T1000 (cell line): ENCODE measurements at places on chromosomes 4 and X.

DNA sequence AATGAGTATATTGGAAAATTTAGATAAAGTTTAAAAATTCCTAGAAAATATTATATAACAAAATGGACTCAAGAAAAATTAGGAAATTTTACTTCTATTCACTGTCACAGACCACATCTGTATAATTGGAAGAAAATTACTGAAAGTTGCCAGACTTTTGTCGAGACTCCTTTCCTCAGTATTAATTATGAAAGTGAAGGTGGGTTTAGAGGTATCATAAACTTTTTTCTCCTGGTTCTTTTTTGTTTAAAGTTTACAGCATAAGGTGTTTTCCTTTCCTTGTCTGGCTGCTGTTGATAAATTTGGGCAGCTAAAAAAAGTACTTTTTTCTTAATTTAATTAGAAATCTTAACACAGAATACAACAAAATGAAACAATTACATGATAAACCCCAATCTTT, 6.7 kb upstream of the TEX13D start:
- no peak for DNase-seq

- DNase-seq = no peak
Observed at GRCh38 chr4:186952709-186953108, 229.1 kb upstream of the FAT1 start.

DNA sequence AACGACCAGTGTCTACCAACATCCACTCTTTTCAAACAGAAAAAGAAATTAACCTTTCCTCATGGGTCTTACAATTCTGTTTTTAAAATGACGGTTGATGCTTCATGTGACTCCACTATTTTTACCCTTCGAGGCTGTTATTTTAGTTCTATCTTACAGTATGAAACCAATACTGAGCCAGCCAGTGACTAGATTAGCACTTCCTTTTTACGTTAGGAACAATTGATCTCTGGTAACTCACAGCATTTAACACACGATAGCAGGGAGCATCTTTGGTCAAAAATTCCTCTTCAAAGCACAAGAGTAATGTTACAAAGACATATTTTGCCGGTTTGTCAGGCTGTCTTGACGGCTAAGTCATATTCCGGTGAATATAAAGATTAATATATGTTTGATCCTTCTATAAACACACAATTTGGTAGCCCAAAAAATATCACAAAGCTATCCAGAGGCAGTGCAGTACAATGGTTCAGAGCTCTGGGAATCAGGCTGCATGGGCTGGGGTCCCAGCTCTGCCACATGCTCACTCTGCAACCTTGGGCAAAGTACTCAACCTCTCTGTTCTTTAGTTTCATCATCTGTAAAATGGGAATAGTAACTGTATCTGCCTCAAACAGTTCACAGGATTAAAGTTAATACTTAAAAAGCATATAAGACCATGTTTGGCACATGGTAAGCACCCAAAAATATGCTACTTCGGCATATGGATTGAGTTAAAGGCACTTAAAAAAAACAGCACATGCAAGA, 62.9 kb upstream of the TXK start:
- DNase-seq = no peak

DNA sequence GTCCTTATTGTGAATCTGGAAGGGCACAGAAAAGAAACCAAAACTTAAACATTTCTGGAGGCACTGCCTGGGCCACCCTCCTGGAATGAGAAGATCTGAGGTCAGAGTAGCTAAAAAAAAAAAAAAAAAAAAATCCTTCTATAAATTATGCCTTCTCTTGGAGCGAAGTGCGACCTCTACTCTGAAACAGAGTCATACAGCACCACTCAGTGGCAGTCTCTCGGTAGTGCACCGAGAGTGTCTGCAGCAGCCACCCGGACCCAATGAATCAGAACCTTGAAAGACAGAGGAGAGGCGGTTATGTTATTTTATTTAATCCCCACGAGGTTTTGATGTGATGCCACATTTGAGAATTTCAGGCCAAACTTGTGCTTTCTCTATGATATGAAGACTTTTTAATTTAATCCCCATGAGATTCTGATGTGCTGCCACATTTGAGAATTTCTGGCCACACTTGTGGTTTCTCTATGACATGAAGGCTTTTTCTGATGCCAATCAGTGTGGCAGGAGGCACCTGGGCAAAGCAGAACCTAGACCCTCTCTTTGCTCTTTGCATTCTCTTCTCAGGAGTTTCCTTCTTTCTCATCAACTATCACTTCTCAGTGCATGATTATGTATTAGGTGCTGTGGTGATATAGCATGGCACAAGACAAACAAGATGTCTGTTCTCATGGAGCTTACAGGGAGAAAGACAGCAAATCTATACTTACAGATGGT, 5.6 kb upstream of the CT47C1 start:
- no peak for DNase-seq

DNA sequence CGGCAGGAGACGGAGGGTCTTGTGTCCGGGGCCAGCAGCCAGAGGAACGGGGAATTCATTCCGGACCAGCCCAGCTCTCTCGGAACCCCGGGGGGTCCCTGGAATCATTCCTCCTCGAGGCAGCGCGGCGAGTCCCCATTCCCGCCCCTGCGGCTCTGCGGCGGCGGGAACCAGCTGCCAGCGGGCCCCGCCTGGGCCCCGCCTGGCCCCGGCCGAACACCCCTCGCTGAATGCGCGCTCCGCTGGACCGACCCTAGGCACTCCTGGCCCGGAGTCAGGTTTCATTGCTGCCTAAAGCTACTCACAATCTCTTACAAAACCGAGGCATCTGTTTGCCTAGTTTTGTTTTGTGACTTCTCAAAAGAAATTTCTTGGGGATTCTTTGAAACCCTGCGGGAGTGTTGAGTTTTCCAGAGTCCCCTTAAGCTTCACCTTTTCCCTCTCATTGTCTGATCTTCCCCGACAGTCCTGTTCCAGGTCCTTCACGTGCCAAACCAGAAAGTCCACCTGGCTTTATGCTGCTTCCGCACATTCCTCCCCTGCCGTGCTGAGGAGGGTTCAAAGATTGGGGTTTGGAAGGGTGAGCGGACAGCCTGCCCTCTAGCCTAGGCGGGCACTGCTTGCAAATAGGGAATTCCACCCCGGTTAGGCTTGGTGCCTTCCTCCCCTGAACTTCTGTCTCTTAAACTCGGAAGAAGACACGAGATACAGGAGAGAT, 789 bp downstream of the ARHGAP10 start:
- DNase-seq = peak; percentile 37

GRCh38 chr4:90198086-90198847, 71.1 kb downstream of the CCSER1 start:
- DNase-seq = no peak

- DNase-seq = no peak
Observed at GRCh38 chr4:37424753-37425152, 180.2 kb downstream of the NWD2 start.

DNA sequence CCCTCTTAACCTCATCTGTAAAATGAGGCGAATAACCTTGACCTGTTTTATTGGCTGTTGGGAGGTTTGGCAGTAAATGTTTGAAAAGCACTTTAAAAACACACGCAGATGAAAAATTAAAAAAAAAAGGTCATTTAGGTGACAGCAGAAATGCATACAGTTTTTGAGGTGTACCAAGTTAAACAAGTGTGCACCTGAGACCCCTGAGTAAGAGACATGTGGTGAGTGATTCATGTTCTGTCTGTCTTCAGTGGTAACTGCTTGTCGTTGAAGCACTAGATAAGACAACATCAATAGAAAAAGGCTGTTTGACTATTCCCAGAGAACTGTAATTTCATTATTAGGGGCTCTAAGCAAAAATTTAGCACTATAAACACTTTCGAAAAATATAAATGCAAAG, 608.4 kb upstream of the PITX2 start:
- DNase-seq = no peak

- DNase-seq = no peak
Observed at GRCh38 chrX:99371976-99372595, 1038.0 kb downstream of the PCDH19 start.

GRCh38 chr4:184100297-184100885, 117.3 kb downstream of the ENPP6 start:
- DNase-seq = no peak

DNA sequence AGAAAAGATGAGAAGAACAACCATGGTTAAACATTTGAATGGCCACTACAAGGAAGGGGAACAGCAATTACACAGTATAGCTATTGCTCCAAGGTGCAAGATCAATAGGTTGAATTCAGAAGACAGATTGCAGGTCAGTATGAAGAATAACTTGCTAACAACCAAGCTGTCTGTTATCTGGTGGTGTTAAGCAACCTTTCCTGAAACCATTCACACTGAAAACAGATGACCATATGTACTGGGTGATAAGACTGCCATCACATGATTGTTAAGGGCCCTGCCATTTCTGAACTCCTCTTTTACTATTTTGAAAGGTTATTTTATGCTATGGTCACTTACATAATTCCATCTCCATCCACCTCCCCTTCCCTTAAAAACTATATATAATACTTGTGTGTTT, 6.8 kb downstream of the GABRA3 start:
- no peak for DNase-seq

- DNase-seq = no peak
Observed at GRCh38 chr4:184769141-184769765, 35.4 kb upstream of the CENPU start.

GRCh38 chrX:153775293-153776119, 5.3 kb upstream of the SRPK3 start:
- no peak for DNase-seq

DNA sequence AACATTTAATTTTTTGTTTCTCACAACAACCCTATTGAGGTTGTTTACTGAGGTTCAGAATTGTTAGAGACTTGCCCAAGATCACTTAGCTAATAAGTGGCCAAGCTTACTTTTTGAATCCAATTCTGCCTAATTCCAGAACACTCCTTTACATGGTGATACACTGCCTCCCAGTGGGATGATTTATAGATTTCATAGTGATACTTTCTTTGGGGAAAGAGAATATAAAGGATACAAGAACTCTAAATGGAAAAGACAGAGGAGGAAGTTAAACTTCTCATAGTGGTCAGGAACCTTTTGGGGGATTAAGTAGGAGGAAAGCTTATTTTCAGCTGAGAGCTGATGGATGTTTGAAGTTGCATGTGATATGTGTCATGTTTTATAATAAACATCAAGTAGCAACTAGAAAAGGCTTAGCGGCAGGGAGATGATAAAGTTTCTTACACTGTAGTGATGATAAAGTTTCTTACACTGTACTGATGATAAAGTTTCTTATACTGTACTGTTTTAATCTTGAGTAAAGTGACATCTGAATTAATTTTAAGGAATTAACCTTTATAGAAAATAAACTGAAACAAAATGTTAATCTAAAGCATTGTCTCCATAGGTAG, 15.3 kb downstream of the STAG2 start:
- DNase-seq = no peak

DNA sequence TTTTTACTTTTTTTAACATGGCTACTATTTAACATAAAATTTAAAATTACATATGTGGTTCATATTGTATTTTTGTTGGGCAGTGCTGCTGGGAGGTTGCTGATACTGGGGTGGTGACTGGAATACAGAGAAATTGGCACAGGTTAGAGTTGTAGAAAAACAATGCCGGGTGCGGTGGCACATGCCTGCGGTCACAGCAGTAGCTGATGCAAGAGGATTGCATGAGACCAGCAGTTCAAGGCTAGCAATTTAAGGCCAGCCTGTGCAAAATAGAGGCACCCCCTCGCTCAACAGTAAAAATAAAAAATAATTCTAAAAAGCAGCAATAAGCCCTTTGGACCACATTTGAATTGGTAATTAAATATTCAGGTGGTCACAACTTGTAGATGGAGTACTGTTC, 11.8 kb upstream of the CPE start:
- no peak for DNase-seq

- DNase-seq = no peak
Observed at GRCh38 chr4:188665491-188666457, 526.5 kb downstream of the TRIML1 start.

GRCh38 chr4:31370866-31371465, 650.8 kb downstream of the PCDH7 start:
- peak; percentile 1 for DNase-seq

GRCh38 chr4:182938205-182938645, 21.0 kb upstream of the DCTD start:
- DNase-seq = peak; percentile 52

DNA sequence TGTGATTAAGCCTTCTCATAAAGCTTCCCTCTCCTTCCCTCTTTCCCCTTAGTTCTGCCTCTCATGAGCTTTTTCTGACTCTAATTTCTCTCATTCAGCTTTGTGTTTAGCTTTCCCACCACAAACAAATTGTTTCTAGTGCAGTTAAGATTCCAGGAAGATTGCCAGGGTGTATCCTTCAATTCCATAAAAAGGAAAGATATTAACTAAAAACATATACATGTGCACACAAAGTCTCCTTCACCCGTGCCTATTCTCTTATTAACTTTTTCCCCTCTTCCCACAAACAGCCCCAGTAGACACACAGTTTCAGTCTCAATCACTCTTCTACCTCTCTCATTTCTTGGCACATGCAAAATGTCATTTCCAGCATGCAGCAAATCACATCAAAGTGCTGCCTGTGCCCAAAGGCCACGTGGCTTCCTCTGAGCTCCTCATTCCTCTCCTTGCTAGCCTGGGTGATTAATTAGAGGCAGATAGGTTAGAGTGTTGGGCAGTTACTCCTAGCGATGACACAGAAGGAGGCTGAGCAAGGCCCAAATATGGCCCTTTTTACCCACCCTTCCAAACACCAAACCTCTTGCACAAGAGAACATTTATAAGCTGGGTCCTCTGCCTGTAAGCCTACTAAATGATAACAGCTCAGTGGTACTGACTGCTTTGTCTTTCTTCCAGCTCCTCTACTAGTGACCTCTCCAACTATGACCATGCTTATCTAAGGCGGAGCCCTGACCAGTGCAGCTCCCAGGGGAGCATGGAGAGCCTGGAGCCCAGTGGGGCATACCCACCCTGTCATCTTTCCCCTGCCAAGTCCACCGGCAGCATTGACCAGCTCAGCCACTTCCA, 159.6 kb downstream of the SOWAHB start:
- DNase-seq = peak; percentile 31

DNA sequence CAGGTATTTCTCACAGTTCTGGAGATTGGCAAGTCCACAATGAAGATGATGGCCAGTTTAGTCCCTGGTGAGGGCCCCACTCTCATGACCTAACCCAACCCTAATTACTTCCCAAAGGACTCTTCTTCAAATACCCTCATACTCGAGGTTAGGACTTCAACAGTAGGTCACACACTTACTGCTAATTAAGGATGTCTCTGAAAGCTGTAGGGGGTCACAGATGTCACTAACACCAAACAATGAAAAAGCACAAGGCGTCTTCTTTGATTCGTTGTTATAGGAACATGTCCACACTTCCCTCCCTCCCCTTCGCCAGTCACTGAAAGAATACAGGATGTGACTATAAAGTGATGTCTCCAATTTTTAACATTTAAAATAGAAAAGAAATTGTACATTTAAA, 309.7 kb downstream of the PACRGL start:
- no peak for DNase-seq

DNA sequence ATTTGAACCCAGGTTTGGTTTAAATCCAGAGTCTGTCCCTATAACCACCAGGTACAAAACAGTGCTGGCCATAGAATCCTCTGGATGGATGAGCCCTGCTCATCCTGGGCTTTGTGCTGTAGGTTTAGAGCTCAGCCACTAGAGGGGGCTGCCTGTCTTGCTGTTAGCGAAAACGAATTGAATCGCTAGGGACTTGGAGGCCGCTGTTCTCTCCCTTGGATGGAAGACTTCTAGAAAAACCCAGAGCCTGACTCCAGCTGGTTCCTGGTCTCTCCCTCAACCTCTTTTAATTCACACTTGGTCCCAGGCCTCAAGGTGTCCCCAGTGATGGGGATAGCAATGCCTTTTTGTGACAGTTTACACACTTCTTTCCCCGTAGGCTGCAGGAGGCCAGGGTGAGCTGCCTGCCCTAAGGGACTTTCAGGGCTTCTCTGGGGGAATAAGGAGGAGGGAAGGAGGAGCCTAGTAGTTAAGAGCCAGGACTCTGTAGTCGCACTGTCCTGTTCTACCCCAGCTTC, 8.7 kb downstream of the RIPPLY1 start:
- peak; percentile 8 for DNase-seq
